ENCODE measurements at places on chromosomes 12 and 14.

DNA sequence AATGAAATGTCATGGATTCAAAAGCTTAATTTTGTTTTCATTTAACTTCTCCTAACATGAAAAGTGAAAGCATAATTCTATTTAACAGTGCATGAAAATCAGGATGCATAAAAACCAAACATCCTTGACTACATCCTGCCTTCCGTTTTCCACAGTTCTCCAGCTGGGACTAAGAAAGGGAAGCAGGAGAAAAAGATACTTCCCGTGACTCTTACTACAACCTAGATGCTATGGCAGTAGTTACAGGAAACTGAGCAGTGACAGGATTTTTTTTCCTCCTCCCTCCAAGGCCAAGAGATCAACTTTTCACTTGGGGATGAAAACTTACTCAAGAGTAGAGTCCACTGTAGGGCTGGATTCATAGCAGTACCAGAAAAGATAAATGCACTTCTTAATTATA lies 2.6 kb downstream of the EXOC5 start:
- DNase-seq = no peak
- H3K4me3 ChIP-seq = 0 out of 2 replicates have a peak overlapping the region, but pooled peaks have one; percentile 48
- 0 out of 2 replicates have a peak, but pooled peaks cover 4% of the 10 kb centered on the region for H3K4me1 ChIP-seq
- no peaks in the 10 kb centered on the region for H3K27me3 ChIP-seq

- peak overlapping the region; percentile 77 for H3K27ac ChIP-seq
- peak; percentile 78 for DNase-seq
- H3K4me1 ChIP-seq = peaks cover 5% of the 10 kb centered on the region
- no peaks in the 10 kb centered on the region for H3K36me3 ChIP-seq
- no peaks in the 10 kb centered on the region for H3K27me3 ChIP-seq
- H3K4me3 ChIP-seq = peak overlapping the region; percentile 2
Observed at GRCh38 chr12:38350342-38351174, 34.0 kb downstream of the ALG10B start.

DNA sequence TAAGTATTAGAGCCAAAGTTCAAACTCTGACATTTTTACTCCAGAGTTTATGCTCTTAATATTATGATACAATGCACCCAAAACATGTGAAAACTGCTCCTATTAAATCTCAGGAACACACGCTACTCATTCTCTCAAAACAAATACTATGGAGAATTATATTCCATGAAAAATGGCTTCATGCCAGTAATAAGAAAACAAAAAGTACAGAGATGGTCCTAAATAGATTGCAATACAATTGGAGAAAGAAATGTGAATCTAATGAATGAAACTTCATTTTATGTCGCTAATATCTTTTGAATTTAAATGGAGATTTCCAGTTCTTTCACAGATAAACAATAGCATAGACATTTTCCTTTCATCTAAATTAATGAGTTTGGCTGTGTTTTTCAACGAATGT lies 384.3 kb downstream of the ADAMTS20 start:
- no peak overlapping the region for H3K27ac ChIP-seq
- no peaks in the 10 kb centered on the region for H3K36me3 ChIP-seq
- H3K27me3 ChIP-seq = no peaks in the 10 kb centered on the region

DNA sequence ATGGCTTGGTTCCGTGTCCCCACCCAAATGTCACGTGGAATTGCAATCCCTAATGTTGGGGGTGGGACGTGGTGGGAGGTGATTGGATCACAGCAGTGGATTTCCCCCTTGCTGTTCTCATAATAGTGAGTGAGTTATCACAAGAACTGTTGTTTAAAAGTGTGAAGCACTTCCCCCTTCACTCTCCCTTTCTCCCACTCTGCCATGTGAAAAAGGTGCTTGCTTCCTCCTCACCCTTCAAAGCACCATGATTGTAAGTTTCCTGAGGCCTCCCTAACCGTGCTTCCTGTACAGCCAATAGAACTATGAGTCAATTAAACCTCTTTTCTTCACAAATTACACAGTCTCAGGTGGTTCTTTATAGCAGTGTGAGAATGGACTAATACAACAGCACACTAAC lies 5.3 kb upstream of the CEP128 start:
- no peak for DNase-seq
- no peaks in the 10 kb centered on the region for H3K4me1 ChIP-seq
- no peak overlapping the region for H3K27ac ChIP-seq
- no peaks in the 10 kb centered on the region for H3K27me3 ChIP-seq
- H3K36me3 ChIP-seq = no peaks in the 10 kb centered on the region
